ENCODE measurements at places on chromosomes 16 and 17. TPM values are rescaled to one million over a fixed set of nuclear protein-coding genes. Genes with fewer than 3 reads are reported as not detected.
A peak's percentile ranks its signal among the peaks of the same experiment; 100 is the strongest.

- peak; percentile 11 for DNase-seq
These were observed 75.5 kb downstream of the BMERB1 start for GRCh38 chr16:15509593-15510535.

- DNase-seq, result peak; percentile 54
These were observed 18.5 kb downstream of the CRLF3 start for GRCh38 chr17:30805944-30806456.

Gene WIPF2
- total RNA-seq, result 47.4 TPM

DNA sequence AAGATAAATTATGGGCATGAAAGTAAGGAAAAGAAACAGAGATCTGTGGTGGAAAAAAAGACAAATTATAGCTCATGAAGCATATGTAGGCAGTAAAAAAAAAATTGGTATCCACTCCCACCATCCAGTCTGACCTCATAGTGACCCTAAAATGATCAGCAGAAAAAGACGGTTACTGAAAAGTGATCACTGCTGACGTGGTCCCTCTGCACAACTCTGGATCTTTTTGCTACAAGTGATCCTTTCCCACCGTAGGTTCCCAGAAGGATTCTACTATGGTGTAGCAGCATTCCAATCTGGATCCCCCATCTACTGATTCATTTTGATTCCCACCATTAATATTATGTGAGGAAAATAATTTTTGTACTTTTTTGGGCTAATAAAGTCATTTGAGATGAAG lies 10.9 kb upstream of the CHST6 start:
- DNase-seq, result no peak

DNA sequence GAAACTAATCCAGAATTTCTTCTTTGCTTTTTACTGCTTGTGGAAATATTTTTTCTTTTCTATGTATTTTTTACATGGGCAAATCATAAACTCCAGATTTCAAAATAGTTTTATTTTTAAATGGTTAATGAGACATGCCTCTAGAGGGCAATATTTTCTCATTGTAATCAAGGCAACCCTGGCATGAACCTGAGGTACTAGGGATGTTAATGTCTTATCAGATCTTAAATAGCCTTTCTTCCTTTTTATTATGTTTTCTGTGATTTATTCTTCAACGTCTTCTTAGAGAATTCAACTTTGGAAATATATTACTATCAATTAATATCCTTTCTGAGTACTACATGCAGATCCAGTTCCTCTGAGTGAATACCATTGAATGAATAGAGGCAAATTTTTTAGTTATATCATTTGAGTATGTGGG lies 324.7 kb downstream of the BCAS3 start:
- peak; percentile 51 for DNase-seq

DNA sequence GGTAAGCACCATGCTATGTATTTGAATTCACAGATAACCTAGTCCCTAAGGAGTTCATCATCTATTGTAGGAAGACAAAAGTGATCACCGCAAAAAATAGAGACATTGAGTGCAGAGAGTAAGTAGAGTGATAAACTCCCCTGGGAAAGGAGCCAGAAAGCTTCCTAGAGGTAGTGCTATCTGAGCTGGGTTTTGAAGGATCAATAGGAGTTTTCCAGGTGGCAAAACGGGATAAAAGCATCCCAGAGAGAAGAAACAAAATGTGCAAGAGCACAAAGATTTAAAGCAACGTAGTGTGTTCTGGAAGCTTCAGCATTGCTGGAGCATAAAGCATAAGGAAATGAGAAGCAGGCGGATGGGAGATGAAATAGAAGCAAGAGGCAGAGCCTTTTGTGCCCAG lies 120.7 kb upstream of the PLCG2 start:
- no peak for DNase-seq

DNA sequence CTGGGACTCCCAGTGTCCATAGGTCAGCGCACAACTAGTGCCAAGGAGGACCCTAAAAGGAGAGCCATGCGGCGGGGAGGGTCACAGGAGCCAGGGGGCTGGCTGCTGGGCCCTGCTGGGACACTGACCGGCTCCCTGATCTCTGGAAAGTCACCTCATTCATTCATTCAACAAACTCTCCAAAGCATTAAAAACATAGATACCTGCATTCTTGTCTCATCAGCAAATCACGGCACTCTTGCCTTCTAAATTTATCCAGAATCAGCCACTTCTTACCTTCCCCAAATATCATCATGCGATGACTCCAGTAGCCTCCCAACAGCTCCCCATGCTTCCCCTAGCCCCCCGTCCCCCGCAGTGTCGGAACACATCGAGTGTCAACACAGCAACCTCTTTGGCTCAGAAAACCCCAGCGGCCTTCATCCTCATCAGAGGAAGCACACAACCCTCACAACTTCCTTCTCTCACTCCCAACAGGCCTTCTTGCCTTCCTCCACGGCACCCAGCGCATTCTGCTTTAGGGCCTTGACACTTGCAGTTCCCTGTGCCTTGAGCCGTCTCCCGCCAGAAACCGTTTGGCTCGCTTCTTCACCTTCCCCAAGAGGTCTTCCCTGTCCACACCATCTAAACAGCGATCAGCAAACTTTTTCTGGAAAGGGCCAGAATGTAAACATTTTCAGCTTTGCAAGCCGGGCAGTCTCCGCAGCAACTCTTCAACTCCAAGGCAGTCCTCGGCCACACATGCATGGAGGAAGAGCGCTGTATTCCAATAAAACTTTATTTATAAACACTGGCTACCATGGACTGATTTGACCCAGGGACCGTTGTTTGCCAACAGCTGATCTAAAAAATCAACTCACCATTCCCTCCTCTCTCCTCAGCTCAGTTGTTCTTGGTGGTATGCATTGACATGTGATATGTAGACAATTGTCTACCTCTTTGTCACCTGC lies 119.5 kb upstream of the TNRC6C start:
- no peak for DNase-seq

Gene TBC1D3G
- not detected for total RNA-seq
